ENCODE measurements at places on chromosomes 12 and 14. TPM values are rescaled to one million over a fixed set of nuclear protein-coding genes. Genes with fewer than 3 reads are reported as not detected.
A peak's percentile ranks its signal among the peaks of the same experiment; 100 is the strongest.

Gene PMCH
- total RNA-seq: 1.6 TPM

Gene RDH12
- total RNA-seq: not detected

Gene LIN7A
- total RNA-seq: 0.25 TPM

Gene GPR84
- not detected for total RNA-seq

Gene MUCL1
- total RNA-seq: not detected

Gene DPF3
- 2.0 TPM for total RNA-seq

Gene DENND5B
- total RNA-seq: 0.76 TPM

Gene TEX52
- not detected for total RNA-seq

- H3K27ac ChIP-seq: no peak overlapping the region
- no peaks in the 10 kb centered on the region for H3K36me3 ChIP-seq
- DNase-seq: no peak
- H3K4me1 ChIP-seq: no peaks in the 10 kb centered on the region
Observed at GRCh38 chr12:66965621-66966020, 286.7 kb upstream of the GRIP1 start.

DNA sequence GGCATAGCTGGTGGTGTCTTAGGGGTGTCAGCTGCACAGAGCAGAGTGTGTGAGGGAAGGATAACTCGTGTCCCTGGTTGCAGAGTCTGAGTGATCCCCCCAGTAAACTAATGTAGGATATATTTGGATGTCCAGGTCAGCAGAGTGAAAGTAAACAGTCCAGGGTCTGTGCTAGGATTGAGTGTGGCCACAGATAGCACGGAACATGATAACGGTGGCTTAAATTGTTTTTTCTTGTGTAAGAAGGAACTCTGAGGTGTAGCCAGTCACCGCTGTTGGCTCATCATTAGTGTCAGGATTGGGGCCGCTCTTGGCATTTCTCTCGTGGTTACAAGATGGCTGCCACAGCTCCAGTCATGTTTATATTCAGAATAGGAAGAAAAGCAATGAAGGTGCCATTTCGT lies 97.3 kb downstream of the DERA start:
- H3K27me3 ChIP-seq: no peaks in the 10 kb centered on the region
- H3K36me3 ChIP-seq: no peaks in the 10 kb centered on the region
- DNase-seq: no peak
- no peak overlapping the region for H3K4me3 ChIP-seq

DNA sequence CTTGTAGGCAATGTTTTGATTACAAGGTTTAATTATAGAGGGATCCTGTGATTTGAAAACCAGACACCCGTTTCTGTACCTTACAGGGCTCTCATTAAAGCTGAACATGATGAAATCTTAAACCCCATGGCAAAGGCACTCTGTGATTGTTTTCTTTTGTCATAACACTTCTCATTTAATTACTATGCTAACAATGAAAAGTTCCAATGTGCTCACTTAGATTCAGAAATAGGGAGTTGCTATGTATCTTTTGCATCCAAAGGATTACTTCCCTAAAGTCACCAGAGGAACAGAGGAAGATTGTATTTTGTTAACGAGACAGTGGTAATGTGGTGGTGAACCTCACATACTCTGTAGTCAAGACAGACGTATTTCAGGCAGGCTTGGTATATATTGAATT lies 81.5 kb upstream of the MYF6 start:
- no peaks in the 10 kb centered on the region for H3K4me1 ChIP-seq
- H3K27ac ChIP-seq: no peak overlapping the region
- DNase-seq: no peak
- no peaks in the 10 kb centered on the region for H3K36me3 ChIP-seq

- H3K4me1 ChIP-seq: no peaks in the 10 kb centered on the region
- H3K36me3 ChIP-seq: peaks cover 75% of the 10 kb centered on the region
Observed at GRCh38 chr12:122215771-122216170, 10.1 kb downstream of the DIABLO start.

GRCh38 chr12:110431957-110432587 lies 18.1 kb downstream of the ARPC3 start:
- H3K36me3 ChIP-seq: peaks cover 15% of the 10 kb centered on the region
- no peaks in the 10 kb centered on the region for H3K27me3 ChIP-seq
- no peak for DNase-seq

- no peaks in the 10 kb centered on the region for H3K36me3 ChIP-seq
- H3K4me1 ChIP-seq: no peaks in the 10 kb centered on the region
- H3K4me3 ChIP-seq: no peak overlapping the region
- H3K27ac ChIP-seq: no peak overlapping the region
- peaks cover 7% of the 10 kb centered on the region for H3K27me3 ChIP-seq
Observed at GRCh38 chr14:39243831-39244230, 10.1 kb downstream of the MIA2 start.

DNA sequence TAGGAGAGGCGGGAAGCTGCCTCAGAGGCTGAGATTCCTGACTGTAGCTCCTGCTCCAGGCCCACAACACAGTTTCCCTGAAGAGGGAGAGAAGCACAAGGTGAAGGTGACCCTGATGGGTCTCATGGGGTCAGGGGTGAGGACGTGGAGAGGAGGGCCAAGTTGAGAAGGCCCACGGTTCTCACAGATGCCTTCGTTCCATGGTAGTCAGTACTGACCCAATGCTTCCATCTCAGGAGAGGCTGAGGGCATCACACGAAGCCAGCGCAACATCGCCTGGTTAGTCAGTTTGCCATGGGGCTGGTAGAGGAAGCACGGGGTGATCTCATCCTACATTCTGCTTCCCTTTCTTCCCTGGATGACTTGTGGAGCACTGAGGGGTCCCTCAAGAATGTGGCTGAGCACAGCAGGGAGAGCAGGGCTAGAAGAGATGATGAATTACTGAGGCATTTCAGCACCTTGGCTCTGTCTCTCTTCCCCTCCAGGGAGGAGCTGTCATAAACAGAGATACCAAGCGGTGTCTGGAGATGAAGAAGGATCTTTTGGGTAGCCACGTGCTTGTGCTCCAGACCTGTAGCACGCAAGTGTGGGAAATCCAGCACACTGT lies 51.9 kb downstream of the GALNT8 start:
- H3K27me3 ChIP-seq: peaks cover 4% of the 10 kb centered on the region
- no peak overlapping the region for H3K27ac ChIP-seq
- no peak overlapping the region for H3K4me3 ChIP-seq
- no peak for DNase-seq

DNA sequence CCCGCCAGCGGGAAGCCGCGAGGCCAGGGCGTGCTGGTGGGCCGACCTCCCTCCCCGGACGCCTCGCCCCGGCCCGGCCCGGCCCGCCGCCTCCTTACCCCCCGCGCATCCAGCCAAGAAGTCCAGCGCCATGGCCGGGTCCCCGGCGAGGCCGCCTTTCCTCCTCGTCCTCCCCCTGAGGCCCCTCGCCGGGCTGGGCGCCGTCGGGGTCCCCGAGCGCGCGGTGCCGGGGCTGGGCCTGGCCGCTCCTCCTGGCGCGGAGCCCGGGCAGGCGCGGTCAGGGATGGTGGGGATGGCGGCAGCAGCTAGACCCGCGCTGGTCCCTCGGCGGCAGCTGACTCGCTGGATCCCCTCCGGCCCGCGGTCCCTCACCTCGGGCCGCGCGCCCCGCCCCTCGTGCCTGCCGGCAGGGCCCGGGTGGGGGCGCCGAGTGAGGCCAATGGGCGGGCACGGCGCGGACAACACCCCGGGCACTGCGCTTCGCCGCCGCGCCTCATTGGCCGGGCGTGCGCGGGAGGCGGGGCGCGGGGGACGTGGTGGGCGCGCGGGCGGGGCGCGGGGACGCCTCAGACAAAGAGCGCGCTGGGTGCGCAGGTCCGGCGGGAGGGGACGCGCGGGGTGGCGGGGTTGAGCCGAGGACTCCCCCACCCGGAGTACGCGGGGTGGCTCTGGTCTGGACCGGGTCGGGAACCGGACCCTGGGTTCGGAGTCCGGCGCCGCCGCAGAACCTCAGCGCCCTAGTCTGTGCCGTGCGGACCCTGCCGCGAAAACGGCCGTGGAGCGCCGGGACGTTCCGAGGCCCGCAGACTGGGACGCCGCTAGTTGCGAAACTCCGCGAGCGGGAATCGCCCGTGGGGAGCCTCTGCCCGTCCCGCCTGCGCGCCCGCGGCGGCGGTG lies at the start of gene SLC25A29:
SLC25A29 (minus strand) TSS at position 344 of the 897 bp plus-strand sequence; CDS start at position 132, 212 bp downstream.
- no peaks in the 10 kb centered on the region for H3K36me3 ChIP-seq
- no peaks in the 10 kb centered on the region for H3K27me3 ChIP-seq
- H3K27ac ChIP-seq: peak within 1 kb of the TSS; percentile 33

- H3K4me1 ChIP-seq: no peaks in the 10 kb centered on the region
- no peak overlapping the region for H3K27ac ChIP-seq
Observed at GRCh38 chr14:71855399-71856036, 76.7 kb upstream of the RGS6 start.

DNA sequence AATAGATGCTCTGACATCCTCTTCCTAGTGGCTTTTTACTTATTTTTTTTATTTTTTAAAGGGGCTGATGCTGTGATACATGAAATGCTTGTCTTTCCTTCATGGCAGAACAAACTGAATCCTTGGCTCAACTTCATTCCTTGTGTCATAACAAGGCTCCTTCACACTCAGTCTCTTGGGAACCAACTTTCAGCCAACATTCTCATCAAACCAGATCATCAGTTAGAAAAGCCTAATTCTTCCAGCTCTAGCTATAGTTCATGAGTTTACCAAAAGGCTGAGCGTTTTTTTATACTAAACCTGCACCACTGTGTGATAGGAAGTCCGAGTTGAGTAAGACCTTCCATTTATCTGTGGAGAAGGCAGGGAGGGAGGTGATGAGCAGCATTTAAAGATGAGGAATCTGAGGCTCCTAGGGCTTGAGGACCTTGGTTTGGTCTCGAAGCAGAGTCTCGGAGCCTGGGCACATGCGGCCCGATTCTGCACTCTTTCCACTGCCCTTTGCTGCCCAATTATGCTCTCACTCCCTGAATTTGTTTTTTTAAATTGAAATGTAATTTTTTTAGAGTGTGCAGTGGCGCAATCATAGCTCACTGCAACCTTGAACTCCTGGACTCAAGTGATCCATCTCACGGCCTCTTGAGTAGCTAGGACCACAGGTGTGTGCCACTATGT lies 8.2 kb downstream of the GPRC5D start:
- H3K27ac ChIP-seq: no peak overlapping the region
- H3K36me3 ChIP-seq: no peaks in the 10 kb centered on the region
- no peaks in the 10 kb centered on the region for H3K4me1 ChIP-seq
- no peak for DNase-seq
- H3K4me3 ChIP-seq: no peak overlapping the region

DNA sequence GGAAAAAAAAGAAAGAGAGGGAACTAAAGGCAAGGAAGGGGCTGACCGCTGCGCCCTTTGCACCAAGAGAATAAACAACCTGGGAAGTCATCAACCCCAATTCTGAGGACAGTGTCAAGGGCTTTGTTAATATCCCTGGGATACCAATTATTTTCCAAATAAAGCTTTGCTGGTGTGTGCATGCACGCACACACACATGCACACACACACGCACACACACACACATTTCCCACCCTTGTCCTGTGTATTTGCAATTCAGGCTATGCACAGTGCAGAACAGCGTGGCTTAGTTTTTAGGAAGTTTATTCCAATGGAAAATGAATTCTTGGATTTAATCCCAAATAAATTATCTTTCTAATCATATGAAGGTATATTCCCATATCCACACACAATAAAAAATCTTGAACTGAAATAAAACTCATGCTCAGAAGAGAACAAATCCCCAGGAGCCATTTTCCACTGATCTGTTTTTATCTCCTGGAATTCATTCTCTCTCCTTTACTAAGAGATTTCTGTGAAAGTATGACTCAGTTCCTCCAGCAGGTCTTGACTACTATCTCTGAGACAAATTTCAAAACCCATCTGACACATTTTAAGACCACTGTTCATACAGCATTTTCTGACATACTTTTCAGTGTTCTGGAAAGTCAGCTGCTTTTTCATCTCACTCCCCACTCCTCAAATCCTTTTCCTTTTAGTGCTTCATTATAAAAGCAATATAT lies 334.4 kb upstream of the ATP2B1 start:
- no peaks in the 10 kb centered on the region for H3K27me3 ChIP-seq
- H3K36me3 ChIP-seq: no peaks in the 10 kb centered on the region
- DNase-seq: no peak
- H3K4me3 ChIP-seq: no peak overlapping the region

DNA sequence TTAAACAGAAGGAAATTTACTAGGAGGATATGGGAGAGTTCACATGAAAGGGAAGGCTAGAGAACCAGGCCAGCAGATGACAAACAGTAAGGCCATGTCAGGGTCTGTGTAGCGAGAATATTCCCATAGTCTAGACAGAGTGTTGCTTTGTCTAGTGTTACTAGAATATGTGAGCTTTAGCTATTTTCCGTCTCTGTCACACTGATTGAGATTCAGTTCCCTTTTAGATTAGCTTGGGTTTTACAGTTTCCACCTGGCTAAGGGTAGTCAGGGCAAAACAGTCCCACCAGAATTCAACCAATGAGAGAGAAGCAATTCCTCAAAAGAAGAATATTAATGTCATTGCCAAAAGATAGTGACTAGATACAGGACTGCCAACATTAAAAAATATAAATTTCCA lies 82.8 kb upstream of the MDM1 start:
- no peak for DNase-seq
- H3K4me3 ChIP-seq: no peak overlapping the region
- H3K4me1 ChIP-seq: no peaks in the 10 kb centered on the region
- H3K27ac ChIP-seq: no peak overlapping the region
- no peaks in the 10 kb centered on the region for H3K27me3 ChIP-seq
- H3K36me3 ChIP-seq: no peaks in the 10 kb centered on the region

GRCh38 chr12:110248096-110248447 lies 33.0 kb upstream of the ATP2A2 start:
- H3K27ac ChIP-seq: no peak overlapping the region
- H3K4me3 ChIP-seq: no peak overlapping the region
- no peaks in the 10 kb centered on the region for H3K36me3 ChIP-seq
- H3K4me1 ChIP-seq: no peaks in the 10 kb centered on the region
- no peak for DNase-seq

DNA sequence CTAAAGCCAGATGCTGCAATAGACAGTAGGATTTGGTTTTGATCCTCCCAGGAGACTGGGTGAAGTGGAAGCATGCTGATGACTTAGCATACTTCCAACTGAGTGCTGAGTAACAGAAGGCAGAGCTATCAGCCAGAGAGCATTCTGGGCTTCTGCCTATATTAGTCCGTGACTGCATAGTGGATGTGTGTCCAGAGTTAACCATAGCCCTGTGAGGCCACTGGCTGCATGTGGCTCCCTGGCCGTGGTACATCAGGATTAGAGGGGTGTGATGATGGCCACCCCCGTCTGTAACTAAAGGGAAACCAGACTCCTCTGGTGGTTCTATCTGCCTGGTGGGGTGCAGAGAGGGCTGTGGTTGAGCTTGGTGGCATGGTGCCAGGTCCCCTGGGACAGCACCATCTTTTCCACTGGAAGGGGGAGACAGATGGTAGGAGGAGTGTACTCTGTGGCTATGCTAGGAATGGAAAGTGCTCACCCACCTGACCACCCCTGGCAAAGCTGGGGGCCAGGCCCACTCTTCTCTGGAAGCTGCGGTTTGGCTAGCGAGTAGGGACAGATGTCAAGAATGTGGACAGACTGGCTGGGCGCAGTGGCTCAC lies 27.4 kb downstream of the ABCD4 start:
- DNase-seq: no peak
- H3K27me3 ChIP-seq: no peaks in the 10 kb centered on the region
- H3K4me1 ChIP-seq: no peaks in the 10 kb centered on the region
- H3K36me3 ChIP-seq: no peaks in the 10 kb centered on the region
